ENCODE measurements at places on chromosomes 2 and 18.

DNA sequence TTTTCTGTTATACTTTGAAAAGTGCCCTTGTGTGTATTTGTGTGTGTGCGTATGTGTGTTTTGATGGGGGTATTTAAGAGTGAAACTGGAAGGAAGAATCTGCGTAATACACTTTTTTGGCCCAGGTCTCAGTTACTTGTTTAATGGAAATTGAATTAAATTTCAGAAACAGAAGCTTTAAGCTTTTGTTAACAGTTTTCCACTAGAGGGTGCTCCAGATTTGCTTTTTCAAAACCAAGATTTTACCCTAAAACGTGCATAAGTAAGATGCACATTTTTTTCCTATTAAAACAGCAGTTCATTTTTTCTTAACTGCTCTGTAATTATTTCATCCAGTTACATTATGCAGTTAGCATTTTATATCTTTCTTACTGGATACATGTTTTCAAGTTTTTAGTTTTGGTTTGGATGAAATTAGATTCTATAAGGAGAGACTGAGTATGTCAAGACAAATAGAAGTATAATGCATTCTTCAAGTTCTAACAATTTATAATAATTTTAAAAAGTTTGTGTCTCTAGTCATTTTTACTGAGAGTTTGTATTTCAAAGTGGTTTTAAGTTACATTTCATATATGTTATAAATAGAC, 97.2 kb downstream of the PIK3C3 start:
- DNase-seq, result no peak

DNA sequence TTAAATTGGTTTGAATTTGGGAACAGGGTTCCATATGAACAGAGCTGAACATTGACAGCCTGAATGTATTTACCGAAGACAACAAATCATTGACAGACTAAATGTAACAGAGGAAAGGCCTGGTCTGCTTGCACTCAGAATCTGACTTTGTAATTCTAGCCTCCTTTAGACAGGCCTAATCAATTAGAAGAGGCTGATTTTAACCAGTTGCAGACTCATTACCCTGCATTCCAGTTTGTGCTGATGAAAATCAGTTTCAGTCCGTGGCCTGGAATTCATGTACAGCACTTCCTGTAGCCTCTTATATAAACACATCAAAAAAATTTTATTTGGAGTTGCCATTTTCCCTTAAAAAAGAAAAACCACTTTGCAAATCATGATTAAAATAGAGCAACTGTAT, 93.1 kb upstream of the ZFP36L2 start:
- no peak for DNase-seq

DNA sequence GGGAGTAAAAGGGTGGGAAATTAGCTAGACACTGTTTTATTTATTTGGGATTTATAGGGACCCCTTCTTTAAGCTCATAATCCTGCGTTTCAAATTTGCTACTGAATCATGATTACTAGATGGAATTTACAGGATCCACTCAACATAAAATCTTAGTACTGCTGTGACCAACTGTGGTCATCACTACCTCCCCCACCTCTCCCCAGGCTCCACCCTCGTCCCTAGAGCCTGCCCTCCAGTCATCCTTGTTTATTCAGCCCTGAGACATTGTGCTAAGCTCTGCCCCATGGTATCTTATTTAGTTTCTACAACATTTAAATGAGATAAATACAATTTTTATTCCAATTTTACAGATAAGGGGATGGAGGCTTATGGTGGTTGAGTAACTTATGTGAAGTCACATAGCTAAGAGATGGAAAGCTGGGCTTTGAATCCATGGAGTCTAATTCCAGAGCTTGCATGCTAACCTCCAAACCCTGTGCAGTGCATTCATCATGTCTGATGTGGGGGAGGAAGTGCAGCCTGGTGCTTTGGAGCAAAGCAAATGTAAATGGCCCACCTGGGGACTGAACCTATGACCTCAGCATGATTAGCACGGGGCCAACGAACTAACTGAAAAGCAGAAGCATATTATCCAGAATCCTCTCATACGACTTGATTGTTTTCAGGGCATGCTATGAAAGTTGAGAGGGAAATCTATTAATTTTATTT, 502.4 kb downstream of the TMEM182 start:
- DNase-seq, result no peak

DNA sequence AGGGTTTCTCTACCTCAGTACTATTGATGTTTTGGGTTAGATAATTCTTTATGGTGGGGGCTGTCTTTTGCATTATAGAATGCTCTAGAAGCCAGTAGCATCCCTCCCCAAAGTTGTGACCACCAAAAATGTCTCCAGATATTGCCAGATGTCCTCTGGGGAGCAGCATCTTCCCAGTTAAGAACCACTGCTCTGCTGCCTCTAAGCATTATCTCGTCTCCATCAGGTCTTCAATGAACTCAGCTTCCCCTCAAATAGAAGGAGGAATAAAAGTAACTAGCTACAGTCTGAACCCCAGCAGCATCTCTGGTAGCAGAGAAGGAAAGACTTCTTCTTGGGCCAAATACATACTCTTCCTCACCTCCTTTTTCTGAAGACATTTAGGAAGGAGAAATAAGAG, 244.1 kb downstream of the AGPS start:
- no peak for DNase-seq

DNA sequence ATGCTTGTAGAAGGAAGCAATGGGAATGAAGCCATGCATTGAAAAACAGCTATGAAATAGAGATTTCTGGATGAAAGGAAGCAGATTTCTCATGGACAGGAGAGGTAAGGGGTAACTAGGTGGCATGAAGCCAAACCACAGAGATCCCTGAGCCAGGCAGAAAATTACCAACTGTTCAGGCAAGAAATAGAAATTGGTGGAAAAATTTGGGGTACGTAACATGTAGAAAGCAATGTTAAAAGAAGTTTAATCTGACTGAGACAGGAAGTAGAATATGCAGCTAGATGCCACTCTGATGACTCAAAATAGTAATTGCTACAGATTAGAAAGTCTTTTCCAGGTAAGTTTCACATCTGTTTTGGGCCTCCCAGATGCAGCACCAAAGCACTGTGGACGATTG, 928.5 kb upstream of the CELF4 start:
- no peak for DNase-seq

- DNase-seq, result no peak
Observed at GRCh38 chr2:165274698-165275097, 35.5 kb downstream of the SCN2A start.

- peak; percentile 96 for DNase-seq
Observed at GRCh38 chr2:172253190-172254052, 150.7 kb upstream of the DLX2 start.

GRCh38 chr18:67217551-67218166, 298.9 kb downstream of the DSEL start:
- peak; percentile 52 for DNase-seq

DNA sequence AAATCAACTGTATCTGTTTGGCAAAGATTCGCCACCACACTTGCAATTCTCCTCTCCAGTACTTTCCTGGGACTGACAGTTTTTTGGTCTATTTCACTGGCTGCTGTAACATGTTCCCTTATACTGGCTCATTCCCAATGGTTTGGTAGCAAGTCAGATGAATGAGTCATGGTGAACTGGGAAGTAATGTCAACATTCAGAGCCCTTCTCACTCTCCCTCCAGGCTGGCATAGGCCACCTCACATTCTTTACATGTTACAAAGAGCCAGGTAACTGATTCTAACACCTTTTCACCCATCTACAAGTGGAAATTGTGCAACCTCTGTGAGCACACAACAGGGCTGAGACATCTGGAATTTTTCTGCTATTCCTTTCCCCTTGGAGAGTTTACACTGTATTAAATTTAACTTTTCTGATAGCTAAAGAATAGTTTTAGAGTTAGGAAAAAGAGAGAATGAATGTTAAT, 111.3 kb upstream of the TLK1 start:
- peak; percentile 81 for DNase-seq

DNA sequence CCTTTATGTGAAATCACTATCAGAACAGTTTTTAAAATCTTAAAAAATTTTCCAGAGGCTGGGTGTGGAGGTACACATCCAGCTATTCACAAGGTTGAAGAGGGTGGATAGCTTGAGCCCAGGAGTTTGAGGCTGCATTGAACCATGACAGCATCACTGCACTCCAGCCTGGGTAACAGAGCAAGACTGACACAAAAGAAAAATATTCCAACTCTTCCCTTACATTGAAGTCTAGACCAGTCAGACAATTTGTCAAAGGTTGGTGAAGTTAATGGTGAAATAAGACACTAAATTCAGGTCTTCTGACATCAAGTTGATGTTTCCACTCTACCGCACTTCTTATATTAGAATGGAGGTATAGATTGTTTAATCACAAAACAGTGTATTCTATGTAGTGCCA, 52.8 kb downstream of the HYCC2 start:
- no peak for DNase-seq

DNA sequence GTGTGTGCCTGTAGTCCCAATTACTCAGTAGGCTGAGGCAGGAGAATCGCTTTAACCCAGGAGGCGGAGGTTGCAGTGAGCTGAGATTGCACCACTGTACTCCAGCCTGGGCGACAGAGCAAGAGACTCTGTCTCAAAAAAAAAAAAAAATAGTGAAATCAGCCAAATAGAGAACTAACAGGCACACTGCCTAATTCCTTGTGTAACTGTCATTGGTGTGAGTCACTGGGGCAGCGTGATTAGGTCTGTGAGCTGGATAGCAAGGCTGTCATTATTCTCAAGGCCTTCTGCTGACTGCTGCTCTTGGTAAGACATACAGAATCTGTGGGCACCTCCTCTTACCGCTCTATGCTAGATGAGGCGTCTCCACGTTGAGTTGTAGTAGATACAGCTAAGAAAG, 270.3 kb downstream of the NEDD4L start:
- peak; percentile 47 for DNase-seq

DNA sequence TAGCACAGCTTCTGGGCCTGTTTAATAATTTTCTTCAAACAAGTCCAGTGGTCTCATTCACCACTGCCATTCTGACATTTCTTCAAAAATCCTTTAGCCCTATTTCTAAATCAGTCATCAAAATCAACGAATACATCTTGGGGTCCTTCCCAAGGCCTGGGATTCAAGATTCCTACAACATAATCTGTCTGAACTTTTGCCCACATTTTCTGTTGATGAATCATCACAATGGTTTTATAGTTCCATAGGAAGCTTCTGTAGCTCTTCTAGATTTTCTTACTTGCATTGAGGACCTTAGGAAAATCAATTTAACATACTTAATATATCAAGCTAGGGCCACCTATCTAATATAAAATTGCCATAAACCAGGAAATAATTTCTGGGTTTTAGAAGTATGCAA, 811.8 kb upstream of the ACVR2A start:
- DNase-seq, result peak; percentile 11

- DNase-seq, result peak; percentile 26
Observed at GRCh38 chr2:55620123-55620779, 2.8 kb upstream of the PPP4R3B start.

DNA sequence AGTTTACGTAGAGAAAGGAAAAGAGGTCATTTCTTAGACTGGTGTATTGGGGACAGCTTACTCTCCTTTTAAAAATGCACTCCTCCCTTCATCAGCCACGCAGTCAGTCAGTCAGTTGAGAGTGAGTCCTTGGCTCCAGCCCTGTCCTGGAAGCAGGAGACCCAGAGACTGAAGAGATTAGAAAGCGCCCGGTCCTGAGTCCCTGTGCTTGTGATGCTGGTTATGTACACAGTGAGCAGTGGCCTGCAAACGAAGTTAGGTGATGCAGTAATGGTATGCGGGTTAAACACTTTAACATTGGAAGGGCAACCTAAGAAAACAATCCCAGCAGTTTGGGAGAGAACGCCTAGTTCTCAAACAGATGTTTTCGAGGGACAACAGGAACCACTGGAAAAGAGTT, 6.3 kb upstream of the ASB1 start:
- DNase-seq, result no peak

DNA sequence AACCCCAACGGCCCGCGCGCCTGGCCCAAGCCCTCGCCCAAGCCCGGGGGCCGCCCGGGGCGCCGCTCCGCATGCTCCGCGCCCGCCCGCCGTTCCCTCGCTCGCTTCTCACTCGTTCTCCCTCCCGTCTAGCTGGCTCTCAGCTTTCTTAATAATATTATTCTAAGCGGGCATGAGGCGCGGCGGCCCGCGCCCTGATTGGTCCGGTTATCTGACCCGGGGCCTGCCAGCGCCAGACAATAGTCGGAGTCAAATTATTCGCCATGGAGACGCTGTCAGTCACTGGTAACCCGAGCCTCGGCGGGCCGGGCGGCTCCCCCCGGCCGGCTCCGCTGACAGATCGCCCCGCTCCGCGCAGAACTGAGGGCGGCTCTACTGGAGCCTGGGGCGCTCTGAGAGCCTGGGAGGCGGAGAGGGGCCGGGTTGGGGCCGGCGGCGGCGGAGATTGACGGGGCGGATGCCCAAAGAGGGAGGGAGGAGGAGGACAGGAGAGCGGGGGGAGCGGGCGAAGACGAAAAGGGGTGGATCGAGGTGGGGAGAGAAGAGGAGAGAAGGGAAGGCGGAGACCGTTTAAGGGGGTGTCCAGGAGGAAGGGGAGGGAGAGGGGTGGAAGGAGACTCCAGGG, at the start of gene SIX2:
Gene SIX2, minus strand, starts transcription at position 150 of the 625 bp plus-strand sequence. CDS start 342 bp downstream, outside the sequence.
- peak; percentile 15 for DNase-seq

DNA sequence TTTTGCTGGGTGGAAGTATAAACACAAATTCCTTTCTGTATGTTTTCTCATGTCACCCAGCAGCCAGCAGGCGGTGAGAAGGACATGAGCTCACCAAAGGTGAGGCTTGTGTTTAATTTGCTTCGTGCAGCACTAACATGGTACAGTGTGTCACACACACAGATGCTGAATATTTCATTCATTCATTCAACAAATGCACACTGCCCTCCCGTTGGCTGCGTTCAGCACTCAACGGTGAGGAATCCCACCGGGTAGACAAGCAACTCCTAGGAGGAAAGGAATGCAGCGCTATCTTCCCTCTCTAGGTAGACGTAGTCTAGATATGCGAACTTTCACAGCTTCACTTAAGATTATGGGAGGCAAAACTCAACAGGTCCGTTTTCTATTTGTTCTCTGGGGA, 85.1 kb downstream of the LONRF2 start:
- no peak for DNase-seq

- DNase-seq, result no peak
Observed at GRCh38 chr2:202335791-202336467, 40.2 kb upstream of the BMPR2 start.

DNA sequence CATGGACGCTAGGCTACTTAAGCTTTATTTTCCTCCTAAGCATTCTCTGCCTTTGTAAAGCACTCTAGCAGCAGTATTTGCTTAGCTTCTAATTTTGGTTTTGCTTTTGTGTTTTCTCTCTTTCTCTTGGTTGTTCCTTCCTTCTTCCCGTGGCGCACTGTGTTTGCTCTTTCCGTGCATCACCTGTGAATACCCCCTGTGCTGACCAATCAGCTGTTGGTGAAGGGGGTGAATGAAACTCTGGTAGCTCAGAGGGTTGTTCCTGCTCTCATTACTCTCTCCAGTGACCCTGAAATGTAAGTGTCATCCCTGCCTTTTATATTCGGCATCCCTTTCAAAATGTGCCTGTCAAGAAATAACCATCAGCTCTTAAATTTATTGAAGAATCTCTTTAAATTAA, 45.5 kb upstream of the TNFRSF11A start:
- no peak for DNase-seq

GRCh38 chr2:141968433-141968832, 162.4 kb downstream of the LRP1B start:
- no peak for DNase-seq

GRCh38 chr18:497688-498087, 2.8 kb downstream of the COLEC12 start:
- DNase-seq, result no peak

GRCh38 chr2:172726172-172726735, 9.4 kb upstream of the RAPGEF4 start:
- peak; percentile 49 for DNase-seq

- no peak for DNase-seq
Observed at GRCh38 chr2:241788572-241788971, 11.9 kb downstream of the GAL3ST2 start.
